ENCODE measurements at places on chromosomes 6 and 20.
A peak's percentile ranks its signal among the peaks of the same experiment; 100 is the strongest.

DNA sequence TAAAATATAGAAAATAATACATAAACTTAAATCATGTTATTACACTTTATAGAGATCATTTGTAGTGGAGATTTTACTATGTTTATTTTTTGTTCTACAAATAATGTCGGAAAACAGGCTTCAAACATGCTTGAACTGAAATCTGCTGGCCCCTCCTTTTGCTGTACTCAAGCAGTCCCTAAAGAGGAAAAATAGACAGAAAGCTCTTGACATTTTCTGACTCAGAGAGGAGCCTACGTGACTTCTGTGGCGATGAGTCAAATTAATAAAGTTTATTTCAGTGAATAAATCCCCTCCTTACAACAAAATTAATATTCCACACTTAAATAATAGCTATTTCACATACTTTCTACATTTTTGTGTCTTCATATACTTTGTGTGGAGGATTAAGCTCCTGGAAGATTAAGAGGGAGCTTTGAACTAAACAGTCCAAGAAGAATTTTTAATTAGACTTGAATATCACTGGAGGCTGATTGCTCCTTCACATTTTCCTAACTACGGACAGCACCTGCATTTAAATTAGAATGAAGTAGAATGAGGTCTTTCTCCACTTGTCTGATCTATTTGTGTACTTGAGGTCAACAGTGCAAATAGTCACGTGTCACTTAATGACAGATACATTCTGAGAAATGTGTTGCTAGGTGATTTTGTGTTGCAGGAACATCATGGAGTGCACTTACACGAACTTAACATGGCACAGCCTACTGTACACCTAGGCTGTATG is 1.7 kb upstream of the TREM1 start:
- no peak for DNase-seq

GRCh38 chr6:106739387-106739786 is 110.0 kb downstream of the QRSL1 start:
- DNase-seq, result peak; percentile 14

DNA sequence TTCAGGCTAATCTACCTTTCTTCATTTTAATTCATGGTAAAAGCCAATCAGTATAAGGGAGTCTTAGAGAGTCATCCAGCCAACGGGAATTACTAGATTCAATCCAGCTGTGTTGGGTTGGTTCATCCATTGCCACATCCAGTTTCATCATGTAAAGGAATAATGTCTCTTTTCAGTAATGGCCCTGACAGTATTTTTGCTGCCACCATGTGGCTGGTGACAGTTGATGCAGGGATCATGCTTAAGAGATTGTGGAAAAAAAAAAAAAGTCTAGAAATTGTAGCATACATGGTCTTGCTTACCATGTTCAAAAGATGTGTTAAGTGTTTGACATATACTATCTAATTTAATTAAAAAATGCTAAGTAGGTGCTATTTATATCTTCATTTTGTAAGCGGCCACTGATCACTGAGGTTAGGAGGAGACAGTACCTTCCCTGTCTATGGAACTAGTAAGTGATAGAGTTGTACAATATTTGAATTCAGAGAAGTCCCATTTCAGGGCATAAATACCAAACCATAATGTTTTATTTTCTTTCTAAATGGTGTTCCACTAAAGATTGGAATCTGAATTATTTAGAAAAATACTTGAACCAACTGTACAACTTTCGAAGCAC is 135.9 kb downstream of the KHDRBS2 start:
- DNase-seq, result no peak

DNA sequence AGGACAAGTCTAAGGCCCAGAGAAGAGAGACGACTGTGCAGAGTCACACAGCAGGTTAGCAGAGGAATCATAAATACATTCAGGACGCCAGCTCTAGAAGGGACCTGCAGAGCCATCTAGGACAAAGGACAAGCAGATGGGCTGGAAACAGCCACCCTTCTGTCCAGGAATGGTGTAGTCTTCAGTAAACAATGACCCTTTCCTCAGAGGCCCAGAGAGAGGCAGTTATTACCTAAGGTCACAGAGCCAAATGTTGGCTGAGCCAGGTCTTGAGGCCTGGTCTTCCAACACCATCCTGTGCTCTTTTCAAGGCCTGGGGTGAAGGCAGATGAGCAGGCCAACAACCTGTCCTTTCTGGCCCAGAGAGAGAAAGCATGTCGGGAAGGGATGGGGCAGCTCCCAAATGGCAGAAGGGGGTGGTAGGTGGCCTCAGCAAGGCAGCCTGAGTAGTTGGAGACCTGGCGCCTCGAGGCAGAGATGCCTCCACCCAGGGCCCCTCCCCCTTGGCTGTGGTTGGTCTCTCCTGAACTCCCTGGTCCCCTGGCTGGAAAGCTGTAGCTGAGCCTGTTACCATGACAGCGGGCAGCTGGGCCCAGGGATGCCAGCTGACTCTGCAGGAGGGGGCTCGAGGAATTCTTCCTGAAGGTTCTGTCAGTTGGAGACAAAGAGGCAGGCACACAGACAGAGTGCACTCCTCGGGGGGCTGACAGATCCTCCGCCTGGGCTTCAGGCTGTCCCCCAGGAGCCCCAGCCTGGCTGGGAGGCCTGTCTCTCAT is 24.8 kb downstream of the EPB41L1 start:
- DNase-seq, result no peak
